ENCODE measurements at places on chromosomes 6 and 20.

DNA sequence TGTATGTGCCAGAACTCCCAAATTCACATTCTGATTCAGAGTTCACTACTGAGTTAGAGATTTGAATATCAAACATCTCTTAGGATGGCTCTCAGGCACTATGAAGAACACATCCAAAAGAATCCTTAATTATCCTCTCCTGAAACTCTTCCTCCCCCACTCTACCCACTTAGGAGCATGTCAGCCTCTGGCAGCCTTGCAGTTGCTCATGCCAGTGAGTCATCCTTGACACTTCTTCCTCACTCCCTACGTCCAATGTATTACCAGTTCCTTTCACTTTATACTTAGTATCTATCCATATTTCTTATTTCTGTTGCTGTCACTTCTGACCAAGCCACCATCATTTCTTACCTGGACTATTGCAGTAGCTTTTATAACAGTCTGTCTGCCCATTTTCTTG, 192.0 kb upstream of the IMPG1 start:
- no peak overlapping the region for H3K4me3 ChIP-seq
- H3K4me1 ChIP-seq = no peaks in the 10 kb centered on the region

DNA sequence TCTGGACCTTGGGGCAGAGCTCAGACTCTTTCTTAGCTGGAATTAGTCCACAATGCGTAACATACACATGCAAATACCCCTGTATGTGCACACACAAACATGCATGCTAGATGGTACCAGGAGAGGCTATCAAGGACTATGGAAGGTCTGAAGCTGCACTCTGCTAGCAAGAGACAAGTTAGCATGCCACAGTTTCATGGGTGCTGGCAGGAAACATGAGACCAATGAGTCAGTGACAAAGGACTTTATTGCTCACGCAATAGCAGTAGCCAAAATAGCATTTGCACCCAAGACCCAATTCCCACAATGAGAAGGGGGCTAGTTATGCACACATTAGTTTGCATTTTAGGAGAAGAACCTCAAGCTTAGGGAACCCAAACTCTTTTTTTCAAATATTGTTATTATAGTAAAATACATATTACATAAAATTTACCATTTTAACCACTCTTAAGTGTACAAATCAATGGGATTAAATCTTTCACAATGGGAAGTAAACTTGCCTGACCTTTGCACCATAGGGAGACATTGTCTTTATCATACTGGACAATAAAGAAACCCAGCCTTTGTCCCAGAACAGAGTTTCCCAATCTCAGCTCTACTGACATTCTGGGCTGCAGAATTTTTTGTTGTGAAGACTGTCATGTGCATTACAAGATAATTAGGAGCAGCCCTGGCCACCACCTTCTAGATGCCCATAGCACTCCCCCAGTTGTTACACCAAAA, 69.1 kb downstream of the NRSN1 start:
- peaks cover 4% of the 10 kb centered on the region for H3K36me3 ChIP-seq
- H3K27me3 ChIP-seq = no peaks in the 10 kb centered on the region
- H3K4me3 ChIP-seq = no peak overlapping the region
- no peak overlapping the region for H3K27ac ChIP-seq
- DNase-seq = peak; percentile 35

DNA sequence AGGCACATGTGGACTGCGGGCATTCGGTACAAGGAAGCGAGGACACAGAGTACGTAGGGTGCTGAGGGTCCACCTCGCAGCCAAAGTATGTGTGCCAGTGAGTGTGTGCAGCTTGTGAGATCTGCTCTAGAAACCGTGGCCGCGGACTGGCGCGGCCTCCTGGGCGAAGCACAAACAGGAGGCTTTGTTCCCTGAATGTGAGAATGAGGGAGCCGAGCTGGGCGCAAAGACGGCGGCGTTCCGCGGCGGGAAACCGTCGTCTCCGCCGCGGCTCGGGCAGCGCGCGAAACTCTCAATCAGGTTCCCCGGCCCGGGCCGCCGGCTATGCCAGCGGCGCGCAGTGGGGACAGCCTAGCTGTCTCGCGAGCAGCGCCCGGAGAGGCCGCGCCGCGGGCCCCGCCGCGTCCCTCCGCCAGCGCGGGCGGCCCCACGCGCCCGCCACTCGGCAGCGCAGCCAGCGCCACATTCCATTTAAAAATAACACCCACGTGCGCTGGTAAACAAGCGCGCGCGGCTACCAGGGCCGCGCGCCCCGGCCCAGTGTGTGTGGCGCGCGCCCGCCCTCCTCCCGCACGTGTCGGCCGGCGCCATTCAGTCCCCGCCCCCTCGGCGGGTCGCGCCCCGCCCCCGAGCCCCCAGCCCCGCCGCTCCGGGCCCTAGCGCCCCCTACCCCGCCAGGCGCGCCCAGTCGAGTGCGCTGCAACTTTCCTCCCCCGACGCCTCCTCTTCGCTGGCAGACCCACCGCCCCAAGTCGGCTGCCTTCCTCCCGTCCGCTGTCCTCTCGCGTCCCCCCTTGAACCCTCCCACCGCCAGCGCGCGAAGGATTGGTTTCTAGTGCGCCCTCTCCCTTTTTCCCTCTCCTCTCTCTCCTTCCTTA, 3.0 kb upstream of the FOXO3 start:
- H3K27ac ChIP-seq = peak overlapping the region; percentile 99
- no peaks in the 10 kb centered on the region for H3K27me3 ChIP-seq
- peak overlapping the region; percentile 60 for H3K4me3 ChIP-seq
- peaks cover 5% of the 10 kb centered on the region for H3K4me1 ChIP-seq
- peak; percentile 65 for DNase-seq

- H3K27ac ChIP-seq = no peak overlapping the region
- no peaks in the 10 kb centered on the region for H3K36me3 ChIP-seq
- no peaks in the 10 kb centered on the region for H3K4me1 ChIP-seq
- no peaks in the 10 kb centered on the region for H3K27me3 ChIP-seq
- DNase-seq = no peak
Observed at GRCh38 chr6:140490081-140490480, 1115.6 kb upstream of the CITED2 start.

DNA sequence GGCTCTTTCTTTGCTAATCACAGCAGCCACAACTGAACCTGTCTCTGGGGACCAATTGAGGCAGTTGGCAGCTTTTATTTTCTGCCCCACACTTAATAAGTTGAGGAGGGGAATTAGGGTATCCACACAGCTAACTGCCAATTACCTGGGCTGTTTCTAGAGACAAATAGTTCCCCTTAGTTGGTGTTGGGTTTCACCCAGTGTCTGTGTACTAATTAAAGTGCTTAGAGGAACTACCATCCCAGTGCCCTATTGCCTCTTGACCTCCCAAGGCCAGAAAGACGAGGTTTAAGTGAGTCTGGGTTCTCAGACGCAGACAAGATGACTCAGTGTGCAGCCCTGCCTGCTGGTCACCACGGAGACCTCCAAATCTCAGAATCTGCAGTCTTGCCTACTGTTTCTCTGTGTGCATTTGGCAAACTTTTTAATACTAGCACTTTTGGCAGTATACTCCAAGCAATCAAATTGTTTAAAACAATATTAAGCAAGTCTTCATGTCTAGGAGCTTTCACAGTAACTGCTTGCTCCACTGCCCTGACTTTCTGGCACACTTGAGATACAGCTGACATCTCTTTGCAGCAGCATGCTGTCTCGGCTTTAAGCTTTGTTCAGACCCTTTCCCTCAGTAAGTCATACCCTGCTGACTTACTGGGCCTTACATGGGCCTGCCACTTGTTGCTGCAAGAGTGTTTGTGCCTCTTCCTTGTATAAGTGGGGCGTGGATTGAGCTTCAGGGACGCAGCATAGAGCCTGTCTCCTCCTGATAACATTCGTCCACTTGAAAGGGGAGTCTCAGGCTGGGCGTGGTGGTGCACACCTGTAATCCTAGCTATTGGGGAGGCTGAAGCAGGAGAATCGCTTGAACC, 31.9 kb downstream of the STK35 start:
- no peaks in the 10 kb centered on the region for H3K4me1 ChIP-seq
- H3K27me3 ChIP-seq = no peaks in the 10 kb centered on the region
- no peak overlapping the region for H3K4me3 ChIP-seq

DNA sequence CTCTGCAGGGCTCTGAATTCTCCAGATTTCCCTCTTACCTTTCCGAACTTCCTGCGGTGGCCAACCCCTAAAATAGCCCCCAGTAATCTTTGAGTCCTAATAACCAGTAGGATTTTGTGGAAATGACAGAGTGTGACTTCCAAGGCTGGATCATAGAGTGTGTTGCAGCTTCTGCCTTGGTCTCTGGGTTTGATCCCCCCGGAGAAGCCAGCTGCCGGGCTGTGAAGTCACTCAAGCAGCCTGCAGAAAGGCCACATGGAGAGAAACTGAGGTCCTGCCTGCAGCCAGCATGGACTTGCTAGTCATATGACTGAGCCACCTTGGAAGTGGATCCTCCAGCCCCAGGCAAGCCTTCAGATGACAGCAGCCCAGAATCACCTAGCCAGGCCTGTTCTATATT, 46.3 kb upstream of the SCRT2 start:
- H3K4me1 ChIP-seq = no peaks in the 10 kb centered on the region
- no peak overlapping the region for H3K27ac ChIP-seq
- DNase-seq = no peak
- H3K27me3 ChIP-seq = peaks cover 19% of the 10 kb centered on the region
- H3K36me3 ChIP-seq = no peaks in the 10 kb centered on the region

GRCh38 chr6:37699887-37700619, 2.4 kb upstream of the MDGA1 start:
- no peak for DNase-seq
- H3K4me3 ChIP-seq = no peak overlapping the region
- no peaks in the 10 kb centered on the region for H3K27me3 ChIP-seq
- H3K36me3 ChIP-seq = no peaks in the 10 kb centered on the region

Measured in small intestine (tissue), 16 donors.